Activated CD4-positive, alpha-beta T cell treated with anti-CD3 and anti-CD28 coated beads, Interleukin-2, amount 10 ng/mL, durations not matched to agents 7 days and 5 days (primary cell): ENCODE measurements at places on chromosomes 12 and 14.

- no peak for DNase-seq
Observed at GRCh38 chr12:108442067-108442466, 73.0 kb upstream of the FICD start.

GRCh38 chr12:52349196-52349595 is 18.1 kb downstream of the KRT85 start:
- DNase-seq: no peak

- DNase-seq: peak; percentile 24
Observed at GRCh38 chr12:110199339-110200123, 75.4 kb downstream of the IFT81 start.

GRCh38 chr14:64772397-64772950 is 68.2 kb downstream of the PLEKHG3 start:
- DNase-seq: no peak

GRCh38 chr14:30387871-30388270 is 171.1 kb upstream of the G2E3 start:
- DNase-seq: no peak

DNA sequence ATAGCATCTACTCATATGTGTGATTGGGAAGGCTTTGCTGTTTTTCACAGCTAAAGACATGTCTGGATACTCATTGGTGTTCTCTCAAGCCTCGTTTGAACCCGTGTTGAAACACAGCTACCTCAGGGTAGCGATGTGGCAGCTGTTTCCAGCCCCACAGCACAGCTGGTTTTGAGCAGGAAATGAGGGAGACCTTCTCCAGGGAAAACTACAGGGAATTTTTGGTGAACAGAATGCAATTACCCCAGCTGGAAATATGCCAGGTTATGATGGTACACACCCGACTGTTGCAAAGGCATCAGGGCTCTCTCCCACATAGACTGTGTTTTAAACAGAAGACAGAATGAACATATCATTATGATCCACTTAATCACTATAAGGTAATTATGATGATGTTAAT is 828.9 kb downstream of the VRK1 start:
- no peak for DNase-seq

DNA sequence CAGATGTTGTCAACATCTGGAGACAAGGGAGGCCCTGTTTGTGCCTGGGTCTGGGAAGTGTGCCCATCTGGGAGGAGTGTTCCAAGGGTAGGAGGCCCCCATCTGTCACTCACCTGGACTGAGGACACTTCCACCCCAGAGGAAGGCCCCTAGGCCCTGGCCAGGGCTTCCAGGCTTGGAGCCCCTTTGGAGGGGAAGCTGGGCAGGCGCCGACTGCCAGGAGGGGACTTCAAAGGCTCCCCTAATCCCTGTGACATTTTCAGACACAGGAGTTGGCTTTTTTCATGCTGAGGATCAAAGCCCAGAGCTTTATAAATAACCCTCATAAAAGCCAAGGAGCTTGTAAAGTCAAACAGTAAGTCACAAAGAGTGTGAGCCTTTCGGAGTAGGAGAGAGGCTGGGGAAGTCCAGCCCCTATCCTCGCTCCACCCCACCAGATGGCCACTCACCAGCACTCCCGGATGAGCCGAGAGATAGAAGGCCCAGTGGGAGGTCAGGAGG is 17.6 kb upstream of the FAM222A start:
- DNase-seq: no peak

DNA sequence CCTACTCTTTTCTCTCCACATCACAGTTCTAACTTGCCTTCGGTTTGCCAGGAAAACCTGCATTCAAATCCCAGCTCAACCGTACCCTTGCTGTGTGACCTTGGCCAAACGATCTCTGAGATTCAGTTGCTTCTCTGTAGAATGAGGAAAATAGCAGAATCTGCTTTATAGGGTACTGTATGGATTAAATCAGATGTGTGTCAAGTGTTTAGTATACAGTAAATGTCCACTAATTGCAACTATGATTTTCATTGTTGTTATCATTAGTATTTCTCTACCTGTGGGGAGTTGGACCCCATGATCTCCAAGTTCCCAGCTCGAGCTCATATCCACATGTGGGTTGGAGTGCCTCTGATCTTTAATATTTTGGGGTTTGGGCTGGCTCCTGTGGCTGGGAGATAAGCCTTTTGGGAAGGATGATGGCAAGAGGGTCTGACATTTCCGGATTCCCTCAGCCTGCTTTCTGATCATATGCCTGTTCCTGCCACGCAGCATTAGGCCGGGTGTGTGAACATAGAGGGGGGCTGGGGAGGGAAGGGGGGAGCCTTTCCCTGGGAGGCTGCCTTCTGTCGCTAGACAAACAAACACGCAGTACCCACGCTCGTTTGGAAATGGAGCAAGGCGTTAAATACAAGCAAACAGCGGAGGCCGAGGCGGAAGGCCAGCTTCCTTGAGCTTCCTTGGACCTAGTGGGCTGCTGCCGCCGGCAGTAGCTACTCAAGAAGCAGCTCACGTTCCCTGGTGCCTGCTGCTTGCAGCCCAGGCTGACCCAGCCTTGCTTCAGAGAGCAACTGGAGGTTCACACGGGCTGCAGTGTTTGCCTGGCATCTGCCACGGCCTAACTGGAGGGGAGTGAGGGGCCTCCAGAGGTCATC is 213.5 kb upstream of the LHX5 start:
- no peak for DNase-seq

GRCh38 chr12:39417916-39418315 is 25.0 kb downstream of the KIF21A start:
- DNase-seq: no peak

- DNase-seq: no peak
Observed at GRCh38 chr14:98288825-98289224, 983.2 kb downstream of the BCL11B start.

DNA sequence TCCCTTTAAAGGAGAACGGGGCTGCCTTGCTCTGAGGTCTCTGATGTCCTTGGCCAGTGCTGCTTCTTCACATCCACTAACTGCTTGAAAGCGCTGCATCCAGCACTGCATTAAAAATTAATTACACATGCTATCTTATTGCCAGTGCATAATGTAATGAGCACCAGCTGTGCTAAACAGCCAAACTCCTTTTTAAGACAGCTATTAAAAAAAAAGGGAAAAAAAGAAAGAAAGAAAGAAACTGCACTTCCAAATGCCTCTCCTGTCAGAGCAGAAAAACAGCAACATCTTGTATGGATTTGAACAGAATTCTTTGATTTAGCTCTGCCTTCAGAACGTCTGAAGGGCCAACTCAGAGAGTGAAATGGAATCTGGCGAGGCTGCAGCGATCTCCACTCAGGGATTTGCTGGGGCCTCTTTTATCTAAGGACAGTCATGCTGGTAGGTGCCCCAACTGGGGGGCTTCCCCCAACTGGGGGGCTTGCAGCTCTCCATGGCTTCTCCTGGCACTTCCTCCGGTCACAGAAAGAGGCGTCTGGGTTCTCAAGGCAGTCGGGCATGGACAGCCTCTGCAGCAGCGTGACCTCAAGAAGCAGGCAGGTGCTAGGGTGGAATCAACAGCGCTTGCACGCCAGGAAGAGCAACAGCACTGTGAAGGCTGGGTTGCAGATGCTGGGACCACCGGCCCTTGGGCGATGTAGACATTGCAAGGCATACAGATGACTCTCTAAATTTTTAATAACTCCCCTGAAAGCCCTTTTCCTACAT is 46.4 kb downstream of the BCL11B start:
- DNase-seq: no peak

DNA sequence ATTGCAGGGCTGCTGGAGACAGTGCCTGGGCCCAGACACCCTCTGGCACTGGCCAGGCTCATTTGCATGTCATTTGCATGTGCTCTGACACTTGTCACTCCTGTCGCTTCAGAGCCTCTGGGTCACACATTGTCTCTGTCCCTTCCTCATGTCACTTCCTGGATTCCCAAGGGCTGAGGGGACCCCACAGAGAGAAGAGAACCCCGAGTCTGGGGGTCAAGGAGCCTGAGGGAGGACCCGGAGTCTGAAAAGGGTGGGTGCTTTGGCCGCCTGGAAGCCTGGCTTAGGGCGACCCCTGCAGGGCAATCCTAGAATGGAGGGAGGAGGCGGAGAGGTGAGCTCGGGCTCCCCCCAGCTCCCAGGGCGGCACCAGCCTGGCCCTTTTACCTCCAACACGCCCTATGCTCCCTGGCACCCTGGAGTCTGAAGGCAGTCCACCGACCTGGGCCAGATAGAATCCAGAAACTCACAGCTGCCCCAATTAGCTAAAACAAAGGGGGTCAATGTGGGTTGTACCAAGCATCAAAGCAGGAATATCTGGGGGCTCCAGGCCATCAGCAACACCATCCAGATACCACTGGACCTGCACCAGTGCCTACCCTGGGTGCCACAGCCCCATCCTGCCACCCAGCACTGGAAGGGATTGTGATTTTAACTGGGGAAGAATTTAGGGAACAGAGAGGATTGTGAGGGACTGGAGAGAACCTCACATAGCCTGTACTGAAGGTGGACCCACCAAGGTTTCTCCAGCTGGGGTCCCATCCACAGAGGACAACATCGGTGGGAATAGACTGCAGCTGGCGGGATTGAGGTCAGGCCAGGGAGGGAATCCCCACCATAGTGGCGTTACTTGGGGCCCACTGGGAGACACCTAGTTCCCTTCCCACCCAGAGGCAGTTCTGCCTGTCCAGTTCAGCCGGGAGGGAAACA is 21.8 kb upstream of the KRT78 start:
- DNase-seq: peak; percentile 81

DNA sequence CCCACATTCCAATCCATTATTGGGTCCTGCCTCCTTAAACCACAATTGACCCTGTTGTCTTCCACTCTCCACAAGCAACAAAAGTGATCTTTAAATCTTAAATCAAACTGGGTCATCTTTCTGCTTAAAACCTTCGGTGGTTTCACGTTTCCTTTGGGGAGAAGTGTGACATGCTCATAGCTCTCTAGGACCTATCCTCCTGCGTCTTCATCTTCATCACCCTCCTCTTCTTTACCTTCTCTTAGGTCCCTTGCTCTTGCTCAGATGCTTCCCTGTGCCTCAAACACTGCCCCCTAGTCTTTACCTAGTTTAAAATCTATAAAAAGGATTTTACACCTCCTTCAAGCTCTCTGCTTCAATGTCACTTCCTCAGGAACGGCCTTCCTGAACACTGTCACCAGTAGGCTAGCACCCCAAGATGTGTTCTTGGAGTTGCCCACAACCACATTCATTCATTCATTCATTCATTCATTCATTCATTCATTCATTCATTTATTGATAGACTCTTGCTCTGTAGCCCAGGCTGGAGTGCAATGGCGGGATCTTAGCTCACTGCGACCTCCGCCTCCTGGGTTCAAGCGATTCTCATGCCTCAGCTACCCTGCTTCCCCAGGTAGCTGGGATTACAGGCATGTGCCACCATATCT is 46.8 kb downstream of the GALNT4 start:
- DNase-seq: no peak

GRCh38 chr14:106419376-106419965 is 893.1 kb downstream of the TMEM121 start:
- DNase-seq: no peak

DNA sequence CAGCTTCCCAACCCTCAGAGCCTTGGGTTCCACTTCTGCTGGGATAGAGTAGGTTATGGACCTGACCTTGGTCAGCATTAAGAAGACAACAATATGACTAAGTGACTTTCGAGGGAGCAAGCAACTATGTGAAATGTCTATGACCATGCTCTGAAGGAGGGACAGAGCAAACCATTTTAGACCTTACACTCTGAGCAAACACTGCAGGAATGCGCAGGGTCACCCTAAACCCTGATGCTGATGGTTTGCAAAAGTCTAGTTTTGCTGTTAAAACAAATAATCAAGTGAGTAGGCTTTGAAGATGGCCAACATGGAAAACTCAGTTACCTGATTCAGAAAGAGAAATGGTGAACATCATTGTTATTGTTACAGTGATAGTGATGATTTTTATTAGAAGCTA is 8.7 kb downstream of the ZCCHC8 start:
- DNase-seq: no peak

DNA sequence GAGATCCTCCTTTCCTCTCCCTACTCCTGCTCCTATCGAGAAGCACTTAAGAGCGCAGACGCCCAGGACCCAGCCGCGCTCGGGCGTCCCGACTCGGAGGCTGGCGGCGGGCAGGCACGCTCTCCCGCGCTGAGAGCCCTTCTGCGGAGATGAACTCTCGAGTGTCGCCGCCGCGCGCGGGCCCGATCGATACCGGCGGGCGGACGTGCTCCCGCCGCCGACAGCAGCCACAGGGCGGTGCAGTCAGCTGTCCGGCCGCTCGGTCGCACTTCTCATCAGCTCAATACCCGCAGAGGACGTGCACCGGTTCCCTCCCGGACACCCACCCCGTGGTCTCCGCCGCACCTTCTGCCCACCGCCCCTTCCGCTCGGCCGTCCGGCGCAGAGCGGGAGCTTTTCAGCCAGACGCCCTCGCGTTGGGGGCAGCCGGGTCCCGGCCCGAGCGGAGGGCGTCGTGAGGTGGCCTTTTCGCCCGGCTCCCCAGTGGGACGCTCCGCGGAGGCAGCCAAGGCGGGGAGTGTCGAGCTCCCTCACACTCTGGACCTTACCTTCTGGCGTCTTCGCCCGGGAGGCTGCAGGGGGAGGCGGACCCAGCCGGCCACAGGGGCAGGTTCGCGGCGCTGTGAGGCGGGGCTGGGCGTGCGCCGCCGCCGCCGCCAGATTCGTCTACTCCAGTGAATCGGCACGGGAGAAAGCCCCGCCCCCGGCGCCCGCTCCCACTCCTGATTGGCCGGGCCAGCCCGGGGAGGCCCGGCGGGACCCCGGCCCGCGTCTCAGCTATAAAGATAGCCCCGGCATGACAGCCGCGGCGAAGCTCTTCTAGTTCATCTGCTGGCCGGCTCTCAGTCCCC is at the start of gene INSM2:
Gene INSM2 (plus strand): TSS at position 808 of the 851 bp plus-strand sequence. CDS start 89 bp downstream, outside the sequence.
- DNase-seq: peak; percentile 71

GRCh38 chr12:58530742-58531062 is 389.6 kb downstream of the LRIG3 start:
- DNase-seq: no peak

- no peak for DNase-seq
Observed at GRCh38 chr14:40100544-40101196, 668.4 kb upstream of the FBXO33 start.

- no peak for DNase-seq
Observed at GRCh38 chr14:65479386-65479785, 66.9 kb downstream of the FUT8 start.

- no peak for DNase-seq
Observed at GRCh38 chr12:95674163-95674562, 116.4 kb downstream of the NTN4 start.

- DNase-seq: no peak
Observed at GRCh38 chr12:102797528-102797927, 119.5 kb downstream of the PAH start.
